ENCODE measurements at places on chromosomes 16 and 17.

DNA sequence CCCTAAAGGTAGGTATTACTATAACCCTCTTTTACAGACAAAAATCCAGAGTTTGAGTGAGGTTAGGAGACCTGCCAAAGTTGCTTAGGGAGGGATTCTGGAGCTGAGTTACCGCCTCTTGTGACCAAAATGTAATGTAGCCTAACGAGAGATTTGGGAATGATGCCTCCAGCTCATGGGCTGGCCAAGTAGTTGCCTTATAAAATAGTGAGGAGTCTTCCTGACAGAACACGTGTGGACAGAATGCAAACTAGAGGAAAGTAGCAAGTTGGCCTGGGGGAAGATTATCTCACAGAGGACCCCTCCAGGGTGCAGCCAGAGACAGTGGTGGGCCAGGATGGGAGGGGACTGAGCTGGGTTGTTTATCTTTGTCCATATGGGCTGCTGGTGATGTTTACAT is 543.7 kb upstream of the CDH11 start:
- no peak for DNase-seq

DNA sequence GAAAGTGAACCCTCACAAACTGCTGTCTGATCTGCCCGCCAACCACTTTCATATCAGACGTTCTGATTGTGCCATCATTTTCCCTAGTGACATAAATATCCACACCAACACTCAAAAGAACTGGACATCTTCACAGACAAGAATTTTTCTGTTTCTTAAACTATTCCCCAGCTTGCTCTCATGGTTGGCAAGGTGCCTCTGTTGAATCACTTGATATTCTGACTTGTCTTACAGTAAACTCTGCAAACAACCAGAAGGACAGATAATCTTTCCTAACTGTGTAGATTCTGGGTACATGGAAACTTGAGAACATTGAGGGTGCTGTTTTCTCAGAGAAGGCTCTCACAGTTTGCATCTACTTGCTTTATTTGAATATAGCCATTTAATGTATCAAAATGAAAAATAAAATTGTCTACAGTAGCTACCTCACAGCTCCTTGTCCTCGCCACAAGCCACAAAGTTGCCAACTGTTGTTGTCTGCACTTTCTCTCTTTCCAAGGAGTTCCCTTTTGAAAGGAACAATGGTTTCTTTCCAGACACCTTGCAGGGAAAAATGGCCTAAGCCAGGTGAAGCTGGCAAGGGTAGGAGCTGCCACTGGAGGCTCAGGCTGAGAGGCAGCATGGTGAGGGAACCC is 46.0 kb upstream of the ADAMTS18 start:
- no peak for DNase-seq

- no peak for DNase-seq
These were observed 9.4 kb downstream of the KRT33A start for GRCh38 chr17:41340934-41341861.

DNA sequence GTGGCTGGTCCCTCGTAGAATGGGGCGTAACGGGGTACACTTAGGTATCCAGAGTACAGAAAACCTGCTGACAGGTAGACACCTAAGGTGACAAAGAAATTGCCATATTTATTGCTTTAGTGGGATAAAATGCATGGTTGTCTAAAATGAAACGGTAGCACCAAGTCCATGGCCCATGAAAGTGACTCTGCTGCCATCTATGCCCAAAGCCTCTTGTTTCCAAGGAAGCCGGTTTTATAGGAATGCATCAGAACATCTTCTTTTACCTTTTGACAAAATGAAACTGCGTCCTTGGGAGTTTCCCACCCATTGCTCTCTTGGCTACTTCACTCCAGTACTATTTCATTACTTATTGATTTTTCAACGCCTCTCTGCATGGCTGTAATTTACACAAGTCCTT is 151.3 kb upstream of the ZFHX3 start:
- peak; percentile 21 for DNase-seq

GRCh38 chr16:4510131-4510530 is 28.4 kb downstream of the CDIP1 start:
- DNase-seq = no peak

- no peak for DNase-seq
These were observed 105.8 kb downstream of the TANC2 start for GRCh38 chr17:63071797-63072196.

- no peak for DNase-seq
These were observed 88.8 kb downstream of the ZDHHC7 start for GRCh38 chr16:84922351-84923120.

- DNase-seq = peak; percentile 13
These were observed 15.3 kb downstream of the RSL1D1 start for GRCh38 chr16:11835891-11836649.

DNA sequence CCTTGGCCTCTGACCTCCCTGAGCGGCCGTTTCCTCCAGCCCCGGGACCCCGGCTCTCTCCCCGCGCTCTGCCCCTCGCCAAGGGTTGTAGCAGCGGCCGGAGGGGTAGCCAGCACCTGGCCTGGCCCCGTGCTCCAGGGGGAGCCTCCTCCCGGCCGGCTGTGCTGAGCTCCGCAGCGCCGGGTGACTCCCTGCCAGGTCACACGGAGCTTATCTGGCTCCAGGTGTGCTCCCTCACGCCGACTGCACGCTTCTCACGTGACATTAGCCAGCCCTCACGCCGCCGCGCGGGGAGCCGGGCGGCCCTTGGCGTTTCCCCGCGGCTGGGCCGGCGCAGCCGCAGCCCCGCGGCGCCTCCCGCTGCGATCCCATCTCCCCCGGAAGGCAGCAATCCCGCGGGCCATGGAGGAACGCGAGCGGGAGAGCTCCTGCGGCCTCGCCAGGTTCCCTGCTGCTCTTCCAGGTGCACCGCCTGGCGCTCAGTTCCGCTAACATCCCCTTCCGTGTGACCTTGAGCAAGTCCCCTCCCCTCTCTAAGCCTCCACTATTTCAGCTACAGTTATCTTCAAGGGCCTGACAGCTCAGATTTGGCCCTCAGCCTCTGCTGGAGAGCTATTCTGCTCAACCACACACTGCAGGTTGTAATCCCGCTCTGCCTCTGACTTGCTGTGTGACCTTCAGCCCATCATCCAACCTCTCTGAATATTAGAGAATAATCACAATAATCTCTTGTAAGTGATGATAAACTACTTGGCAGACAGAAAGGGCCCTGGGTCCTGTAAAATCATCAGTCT is 3.4 kb downstream of the MYO18A start:
- no peak for DNase-seq

- DNase-seq = no peak
These were observed 60.9 kb downstream of the CACNG1 start for GRCh38 chr17:67105213-67105612.

DNA sequence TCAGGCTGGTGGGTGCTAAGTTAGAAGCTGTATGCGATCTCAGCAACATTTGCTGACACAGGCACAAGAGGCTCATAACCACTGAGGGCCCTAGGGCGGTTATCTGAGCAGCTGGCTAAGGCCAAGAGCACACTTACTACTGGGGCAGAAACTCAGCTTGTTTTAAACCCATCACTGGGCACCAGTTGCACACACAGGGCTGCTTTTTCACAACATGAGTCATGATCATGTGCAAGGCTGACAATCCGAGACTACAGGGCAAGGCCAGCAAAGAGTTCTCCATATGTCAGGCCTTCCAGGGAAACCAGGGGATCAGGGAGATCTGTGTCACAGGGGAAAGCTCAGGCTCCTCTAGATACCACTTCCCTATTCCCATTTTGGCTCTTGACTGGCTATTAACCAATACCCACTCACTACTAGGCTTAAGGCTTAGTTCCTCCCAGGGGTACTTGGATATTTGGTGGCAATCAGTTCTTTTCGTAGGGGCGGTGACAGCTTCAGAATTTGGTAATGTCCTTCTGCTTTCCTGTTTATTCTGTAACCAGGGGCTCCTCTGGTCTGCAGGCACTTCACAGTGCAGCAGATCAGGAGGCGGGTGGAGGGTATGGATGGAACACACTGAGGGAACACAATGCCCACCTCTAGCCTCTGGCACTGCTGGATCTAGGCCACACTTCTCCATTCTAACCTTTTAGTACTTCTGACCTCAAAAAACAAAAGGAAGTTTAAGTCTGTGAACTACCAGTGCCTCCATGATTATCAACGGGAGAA is 44.9 kb upstream of the ERN1 start:
- peak; percentile 94 for DNase-seq

DNA sequence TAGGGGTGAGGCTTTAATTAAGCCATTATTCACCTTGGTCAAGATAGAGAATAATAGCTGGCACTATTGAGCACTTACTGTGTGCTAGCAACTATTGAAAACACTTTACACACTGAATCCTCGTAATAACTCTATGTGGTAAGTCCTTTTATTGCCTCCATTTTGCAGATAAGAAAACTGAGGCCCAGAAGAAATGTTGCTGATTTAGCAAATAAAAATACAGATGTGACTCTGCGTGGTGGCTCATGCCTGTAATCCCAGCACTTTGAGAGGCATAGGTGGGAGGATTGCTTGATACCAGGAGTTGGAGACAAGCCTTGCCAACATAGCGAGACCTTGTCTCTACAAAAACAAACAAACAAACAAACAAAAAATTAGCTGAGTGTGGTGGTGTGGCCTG is 19.4 kb downstream of the OTOA start:
- no peak for DNase-seq

DNA sequence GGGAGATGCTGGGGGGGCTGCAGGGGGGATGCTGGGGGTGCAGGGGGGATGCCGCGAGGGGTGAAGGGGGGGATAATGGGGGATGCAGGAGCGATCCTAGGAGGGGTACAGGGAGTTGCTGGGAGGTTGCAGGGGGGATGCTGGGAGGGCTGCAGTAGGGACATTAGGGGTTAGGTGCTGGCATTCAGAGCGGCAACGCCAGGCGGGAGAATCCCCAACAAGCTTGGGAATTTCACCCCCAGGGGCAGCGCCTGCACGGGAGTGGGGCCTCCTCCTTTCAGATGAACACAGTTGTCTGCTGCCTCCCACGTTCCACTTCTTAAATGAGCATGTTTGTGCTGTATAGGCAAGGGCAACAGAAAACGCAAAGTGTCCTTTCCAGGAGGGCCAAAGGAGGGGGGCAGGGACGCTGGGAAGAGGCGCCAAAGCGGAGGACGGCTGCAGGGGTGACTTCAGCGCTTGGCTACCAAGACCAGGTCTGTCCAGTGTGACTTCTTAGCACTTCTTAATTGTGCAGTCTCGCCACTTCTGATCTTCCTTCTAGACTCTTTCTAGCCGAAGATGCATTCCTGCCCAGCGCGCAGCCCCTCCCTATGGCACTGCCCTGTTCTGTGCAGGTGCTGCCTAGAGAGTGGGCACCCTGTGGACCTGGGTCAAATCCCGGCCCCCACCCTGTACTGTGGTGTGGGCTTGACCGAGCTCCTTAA is 2.0 kb upstream of the SLC6A4 start:
- no peak for DNase-seq

- DNase-seq = no peak
These were observed 1.3 kb upstream of the NLGN2 start for GRCh38 chr17:7406235-7406825.

GRCh38 chr16:48603647-48604376 is 6.2 kb downstream of the N4BP1 start:
- DNase-seq = no peak

DNA sequence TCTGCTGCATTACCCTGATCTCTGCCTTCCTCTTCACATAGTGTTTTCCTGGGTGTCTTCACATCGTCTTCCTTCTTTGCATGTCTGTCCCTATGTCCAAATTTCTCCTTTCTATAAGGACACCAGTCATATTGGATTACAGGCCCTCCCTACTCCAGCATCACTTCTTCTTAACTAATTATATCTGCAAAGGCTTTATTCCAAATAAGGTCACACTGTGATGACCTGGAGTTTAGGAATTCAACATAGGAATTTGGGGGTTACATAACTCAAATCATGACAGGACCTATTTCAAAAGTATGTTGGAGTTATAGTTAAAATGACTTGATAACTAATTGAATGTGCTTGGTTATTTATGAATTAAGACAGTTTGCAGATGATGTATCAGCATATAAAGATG is 490.5 kb upstream of the ERCC4 start:
- DNase-seq = no peak

- DNase-seq = peak; percentile 84
These were observed 11.2 kb downstream of the MRPL27 start for GRCh38 chr17:50361561-50362480.

- DNase-seq = no peak
These were observed 15.1 kb upstream of the MAP2K3 start for GRCh38 chr17:21269394-21269793.

- DNase-seq = no peak
These were observed 22.4 kb downstream of the FA2H start for GRCh38 chr16:74752258-74752657.

DNA sequence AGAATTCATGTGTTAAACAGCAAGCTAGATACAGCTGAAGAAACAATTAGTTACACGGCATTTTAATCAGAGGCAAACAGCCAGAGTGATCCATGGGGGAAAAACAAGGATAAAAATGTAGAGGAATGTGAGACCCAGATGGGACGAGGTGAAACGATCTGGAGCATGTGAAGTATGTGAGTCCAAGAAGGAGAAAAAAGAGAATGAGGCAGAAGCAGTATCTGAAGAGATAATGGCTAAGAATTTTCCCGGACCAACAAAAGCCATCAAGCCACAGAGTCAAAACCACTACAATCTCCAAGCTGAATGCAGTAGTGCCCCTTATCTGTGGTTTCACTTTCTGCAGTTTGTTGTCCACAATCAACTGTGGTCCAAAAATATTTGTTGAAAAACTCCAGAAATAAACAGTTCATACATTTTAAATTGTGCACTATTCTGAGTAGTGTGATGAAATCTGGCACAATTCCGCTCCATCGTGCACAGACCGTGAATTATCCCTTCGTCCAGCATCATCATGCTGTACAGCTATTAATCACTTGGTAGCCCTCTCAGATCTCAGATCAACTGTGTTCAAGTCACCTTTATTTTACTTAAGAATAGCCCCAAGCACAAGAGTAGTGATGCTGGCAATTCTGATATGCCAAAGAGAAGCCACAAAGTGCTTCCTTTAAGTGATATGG is 18.8 kb downstream of the MYH10 start:
- DNase-seq = no peak

GRCh38 chr16:66714654-66715307 is 18.2 kb upstream of the CMTM4 start:
- no peak for DNase-seq

GRCh38 chr17:76696763-76697701 is 13.7 kb downstream of the MXRA7 start:
- no peak for DNase-seq

DNA sequence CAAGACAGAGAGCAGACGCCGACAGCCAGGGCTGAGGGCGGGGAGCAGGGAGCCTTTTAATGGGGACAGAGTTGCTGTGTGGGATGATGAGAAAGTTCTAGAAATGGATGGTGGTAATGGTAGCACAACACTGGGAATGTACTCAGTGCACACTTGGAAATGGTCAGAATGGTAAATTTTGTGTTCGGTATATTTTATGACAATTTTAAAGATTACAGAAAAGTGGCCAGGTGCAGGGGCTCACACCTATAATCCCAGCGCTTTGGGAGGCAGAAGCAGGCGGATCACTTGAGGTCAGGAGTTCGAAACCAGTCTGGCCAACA is 243.2 kb upstream of the CIBAR2 start:
- DNase-seq = no peak

GRCh38 chr17:38960402-38960801 is 6.8 kb downstream of the FBXO47 start:
- DNase-seq = no peak
